Epithelial cell of proximal tubule (primary cell): ENCODE measurements at places on chromosomes 11 and 22.

- peak; percentile 97 for DNase-seq
These were observed 70.2 kb upstream of the EED start for GRCh38 chr11:86174101-86175046.

GRCh38 chr22:22959147-22959827, 71.7 kb downstream of the IGLL5 start:
- peak; percentile 26 for DNase-seq

- peak; percentile 23 for DNase-seq
These were observed 471.1 kb upstream of the ANO3 start for GRCh38 chr11:25860677-25861450.

DNA sequence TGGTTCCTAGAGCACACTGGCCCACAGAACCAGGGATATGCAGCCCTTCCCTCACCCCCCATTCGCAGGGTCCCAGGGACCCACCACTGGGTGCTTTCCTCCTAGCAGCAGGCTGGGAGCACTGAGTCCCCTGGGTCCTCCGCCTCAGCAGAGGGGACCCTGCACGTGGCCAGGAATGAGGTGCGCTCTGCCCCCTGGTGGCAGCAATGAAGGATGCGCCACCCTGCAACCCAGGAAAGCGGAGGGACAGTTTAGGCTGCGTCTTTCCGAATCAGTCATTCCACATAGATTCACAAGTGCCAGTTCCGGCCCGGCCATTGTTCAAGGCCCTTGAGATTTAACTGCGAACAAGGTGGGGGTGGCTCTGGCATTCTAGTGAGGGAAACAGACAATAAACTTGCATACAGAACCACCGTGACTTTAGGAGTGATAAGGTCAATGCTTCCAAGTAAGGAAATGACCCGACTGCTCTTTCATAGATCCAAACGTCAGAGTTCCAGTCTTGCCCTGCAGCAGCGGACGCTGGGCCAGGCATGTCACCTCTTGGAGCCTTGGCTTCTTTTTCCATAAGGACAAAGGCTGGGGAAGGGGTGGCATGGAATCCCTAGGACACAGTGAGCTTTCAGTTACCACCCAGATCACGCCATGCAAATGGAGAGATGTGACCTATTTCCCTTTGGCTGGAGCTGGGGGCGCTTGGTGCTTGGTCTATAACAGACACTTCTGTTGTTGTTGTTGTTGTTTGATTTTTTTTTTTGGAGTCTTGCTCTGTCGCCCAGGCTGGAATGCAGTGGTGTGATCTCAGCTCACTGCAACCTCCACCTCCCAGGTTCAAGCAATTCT, 7.7 kb downstream of the RIN1 start:
- DNase-seq: no peak

GRCh38 chr11:408154-409007, 6.4 kb downstream of the SIGIRR start:
- no peak for DNase-seq
